ENCODE measurements at places on chromosomes 4 and X. TPM values are rescaled to one million over a fixed set of nuclear protein-coding genes. Genes with fewer than 3 reads are reported as not detected.

DNA sequence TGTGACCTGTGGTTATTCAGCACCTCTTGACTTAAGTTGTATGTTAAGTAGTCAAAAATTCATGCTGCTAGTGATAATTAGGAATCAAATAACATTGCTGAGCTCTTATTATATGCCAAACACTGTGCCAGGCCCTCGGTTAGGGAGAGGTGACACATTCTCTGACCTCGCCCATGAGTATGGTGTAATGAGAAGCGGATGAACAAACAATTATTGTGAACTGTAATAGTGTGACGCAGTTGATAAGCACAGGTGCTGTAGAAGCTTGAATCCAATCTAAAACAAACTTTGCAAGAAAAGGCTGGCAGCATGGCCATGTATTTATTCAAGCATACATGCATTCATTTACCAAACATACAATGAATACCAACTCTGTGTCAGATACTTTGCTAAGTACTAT is 303.5 kb upstream of the HS3ST1 start:
- DNase-seq, result no peak

- no peak for DNase-seq
Measured at GRCh38 chrX:63525491-63525890, 174.4 kb upstream of the SPIN4 start.

- no peak for DNase-seq
Measured at GRCh38 chr4:158666892-158667291, 4.8 kb downstream of the C4orf46 start.

The STEEP1 gene
- polyA plus RNA-seq, result 31.1 TPM

- no peak for DNase-seq
Measured at GRCh38 chr4:83221897-83222441, 62.6 kb downstream of the COQ2 start.

DNA sequence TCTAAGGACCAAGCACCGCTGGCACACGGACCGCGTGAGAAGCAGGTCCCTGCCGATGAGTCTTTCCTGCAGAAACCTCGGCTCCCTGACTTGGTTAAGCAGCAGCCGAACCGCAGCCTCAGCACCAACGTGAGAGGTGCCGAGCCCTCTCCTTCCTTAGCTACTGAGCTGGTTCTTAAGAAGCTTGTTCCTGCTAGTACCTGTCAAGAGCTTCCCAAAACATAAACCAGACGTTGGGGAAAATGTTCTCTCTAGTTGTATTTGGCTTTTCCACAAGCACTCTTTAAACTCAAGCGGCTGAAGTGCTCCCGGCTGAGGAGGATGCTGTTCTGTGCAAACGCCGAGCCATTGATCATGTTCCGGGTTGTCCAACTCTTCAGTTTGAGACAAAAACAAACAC is 29.3 kb upstream of the TLR3 start:
- no peak for DNase-seq

GRCh38 chr4:7608046-7608445 is 173.3 kb upstream of the PSAPL1 start:
- no peak for DNase-seq

DNA sequence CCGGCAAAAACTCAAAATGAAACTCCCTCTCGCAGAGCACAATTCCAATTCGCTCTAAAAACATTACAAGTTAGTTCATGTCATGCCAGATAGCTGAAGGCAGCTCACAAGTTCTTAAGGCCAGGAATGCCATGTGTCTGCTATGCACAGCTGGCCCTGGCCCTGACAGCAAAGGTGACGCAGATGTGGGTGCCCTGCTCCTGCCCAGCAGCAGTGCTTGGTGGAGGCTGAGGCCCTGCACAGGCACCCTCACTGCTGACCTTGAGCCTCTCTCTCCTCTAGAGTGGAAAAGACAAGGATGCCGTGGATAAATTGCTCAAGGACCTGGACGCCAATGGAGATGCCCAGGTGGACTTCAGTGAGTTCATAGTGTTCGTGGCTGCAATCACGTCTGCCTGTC is 2.9 kb downstream of the S100P start:
- no peak for DNase-seq

GRCh38 chrX:139642241-139642927 is 65.6 kb downstream of the MCF2 start:
- DNase-seq, result no peak

DNA sequence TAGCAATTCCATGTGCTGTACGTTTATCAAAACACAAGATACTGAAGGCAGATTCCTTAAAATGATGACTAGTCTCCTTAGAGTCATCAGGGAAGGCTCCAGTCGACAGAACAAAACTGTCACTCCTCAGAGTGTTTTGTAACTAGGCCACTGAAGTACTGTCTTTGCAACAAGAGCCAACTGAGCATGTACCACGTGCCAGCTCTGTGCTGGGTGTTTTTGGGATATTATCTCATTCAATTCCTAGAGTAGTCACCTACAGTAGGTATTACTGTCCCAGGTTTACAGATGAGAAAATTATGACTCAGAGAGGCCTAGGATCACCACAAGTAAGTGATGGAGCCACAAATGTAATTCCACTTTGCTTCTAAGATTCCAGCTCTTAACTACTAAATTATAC is 18.3 kb upstream of the NUP54 start:
- no peak for DNase-seq

The HTRA3 gene
- 17.1 TPM for polyA plus RNA-seq

GRCh38 chrX:150362599-150363481 is at the start of gene MAMLD1:
TSS of gene MAMLD1 (plus strand) at chrX:150363317. CDS start at chrX:150445517, 82,200 bp downstream.
- DNase-seq, result no peak

The ATP8A1 gene
- polyA plus RNA-seq, result 30.6 TPM

DNA sequence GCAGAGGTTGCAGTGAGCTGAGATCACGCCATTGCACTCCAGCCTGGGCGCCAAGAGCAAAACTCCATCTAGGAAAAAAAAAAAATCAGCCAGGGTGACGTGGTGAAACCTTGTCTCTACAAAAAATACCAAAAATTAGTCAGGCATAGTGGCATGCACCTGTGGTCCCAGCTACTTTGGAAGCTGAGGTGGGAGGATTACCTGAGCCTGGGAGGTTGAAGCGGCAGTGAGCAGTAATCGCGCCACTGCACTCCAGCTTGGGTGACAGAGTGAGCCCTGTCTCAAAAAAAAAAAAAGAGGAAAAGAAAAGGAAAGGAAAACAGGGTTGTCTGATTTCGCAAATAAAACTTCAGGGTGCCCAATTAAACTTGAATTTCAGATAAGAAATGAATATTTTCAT is 106.1 kb downstream of the RBM47 start:
- DNase-seq, result no peak

The ITIH6 gene
- 0.19 TPM for polyA plus RNA-seq

- DNase-seq, result no peak
Measured at GRCh38 chr4:7487998-7488671, 53.4 kb upstream of the PSAPL1 start.

The TEC gene
- 3.9 TPM for polyA plus RNA-seq

GRCh38 chrX:121496966-121497365 is 449.6 kb downstream of the GLUD2 start:
- no peak for DNase-seq

The FGF2 gene
- polyA plus RNA-seq, result 8.2 TPM

DNA sequence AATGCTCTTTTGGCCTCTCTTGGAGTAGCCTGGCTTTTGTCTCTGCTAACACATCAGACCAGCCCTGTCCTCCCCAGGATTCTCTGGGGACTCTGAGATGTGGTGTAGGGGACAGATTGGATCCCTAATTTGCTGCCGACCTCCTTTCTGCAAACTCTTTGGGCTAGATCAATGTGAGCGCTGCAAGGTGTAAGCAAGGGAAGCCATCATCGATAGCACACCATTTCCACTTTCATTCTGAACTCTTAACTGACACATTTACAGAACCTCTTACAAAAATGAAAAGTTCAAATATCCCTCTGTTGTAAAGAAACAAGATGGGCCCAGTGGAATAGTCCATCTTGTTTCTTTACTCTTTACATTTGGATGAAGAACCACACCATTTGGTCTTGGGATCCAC is 46.6 kb downstream of the PGRMC2 start:
- DNase-seq, result no peak

The PLXNA3 gene
- 50.1 TPM for polyA plus RNA-seq

- peak; percentile 35 for DNase-seq
Measured at GRCh38 chr4:5051278-5052203, at the start of gene STK32B. TSS of gene STK32B (plus strand) at chr4:5051480.

GRCh38 chrX:9628779-9629493 is 136.7 kb downstream of the GPR143 start:
- no peak for DNase-seq

The SPANXA1 gene
- polyA plus RNA-seq, result not detected

The SMIM14 gene
- polyA plus RNA-seq, result 68.2 TPM

GRCh38 chr4:53005808-53006207 is 143.7 kb downstream of the RASL11B start:
- DNase-seq, result no peak

DNA sequence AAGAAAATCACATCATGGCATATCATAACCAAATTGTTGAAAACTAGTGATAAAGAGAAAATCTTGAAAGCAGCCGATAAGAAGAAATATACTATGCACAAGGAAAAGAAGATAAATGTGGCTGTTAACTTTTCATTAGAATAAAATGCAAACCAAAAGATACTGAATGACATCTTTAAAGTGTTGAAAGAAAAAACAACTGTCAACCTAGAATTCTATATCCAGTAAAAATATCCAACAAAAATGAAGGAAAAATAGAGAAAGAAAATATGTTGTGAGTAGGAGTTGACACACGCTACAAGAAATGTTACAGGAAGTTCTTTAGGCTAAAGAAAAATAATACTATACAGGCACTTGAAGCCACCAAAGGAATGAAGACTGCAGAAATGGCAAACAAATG is 82.0 kb downstream of the FAM184B start:
- no peak for DNase-seq

- DNase-seq, result no peak
Measured at GRCh38 chr4:106677213-106677612, 308.6 kb upstream of the GIMD1 start.

The RASL11B gene
- polyA plus RNA-seq, result 49.6 TPM

The FGF13 gene
- 29.9 TPM for polyA plus RNA-seq

GRCh38 chrX:111151764-111152163 is 55.8 kb downstream of the PAK3 start:
- DNase-seq, result no peak

- no peak for DNase-seq
Measured at GRCh38 chr4:185358959-185359358, 36.8 kb downstream of the LRP2BP start.

GRCh38 chr4:17286752-17287460 is 225.0 kb downstream of the QDPR start:
- DNase-seq, result no peak

GRCh38 chrX:105837232-105837631 is 14.9 kb downstream of the NRK start:
- DNase-seq, result no peak

DNA sequence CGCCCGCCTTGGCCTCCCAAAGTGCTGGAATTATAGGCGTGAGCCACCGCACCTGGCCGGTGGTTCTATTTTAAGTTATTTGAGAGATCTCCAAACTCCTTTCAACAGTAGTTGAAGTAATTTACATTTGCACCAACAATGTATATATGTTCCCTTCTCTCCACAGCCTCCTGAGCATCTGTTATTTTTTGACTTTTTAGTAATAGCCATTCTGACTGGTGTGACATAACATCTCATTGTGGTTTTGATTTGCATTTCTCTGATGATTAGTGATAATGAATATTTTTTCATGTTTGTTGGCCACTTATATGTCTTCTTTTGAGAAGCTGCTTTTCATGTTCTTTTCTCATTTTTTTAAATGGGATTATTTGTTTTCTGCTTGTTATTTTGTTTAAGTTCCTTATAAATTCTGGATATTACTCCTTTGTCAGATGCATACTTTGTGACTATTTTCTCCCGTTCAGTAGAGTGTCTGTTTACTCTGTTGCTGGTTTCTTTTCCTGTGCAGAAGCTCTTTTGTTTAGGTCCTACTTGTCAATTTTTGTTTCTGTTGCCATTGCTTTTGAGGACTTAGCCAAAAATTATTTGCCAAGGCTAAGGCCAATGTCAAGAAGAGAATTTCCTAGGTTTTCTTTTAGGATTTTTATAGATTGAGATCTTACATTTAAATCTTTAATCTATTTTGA is 213.2 kb downstream of the ARHGAP24 start:
- no peak for DNase-seq

DNA sequence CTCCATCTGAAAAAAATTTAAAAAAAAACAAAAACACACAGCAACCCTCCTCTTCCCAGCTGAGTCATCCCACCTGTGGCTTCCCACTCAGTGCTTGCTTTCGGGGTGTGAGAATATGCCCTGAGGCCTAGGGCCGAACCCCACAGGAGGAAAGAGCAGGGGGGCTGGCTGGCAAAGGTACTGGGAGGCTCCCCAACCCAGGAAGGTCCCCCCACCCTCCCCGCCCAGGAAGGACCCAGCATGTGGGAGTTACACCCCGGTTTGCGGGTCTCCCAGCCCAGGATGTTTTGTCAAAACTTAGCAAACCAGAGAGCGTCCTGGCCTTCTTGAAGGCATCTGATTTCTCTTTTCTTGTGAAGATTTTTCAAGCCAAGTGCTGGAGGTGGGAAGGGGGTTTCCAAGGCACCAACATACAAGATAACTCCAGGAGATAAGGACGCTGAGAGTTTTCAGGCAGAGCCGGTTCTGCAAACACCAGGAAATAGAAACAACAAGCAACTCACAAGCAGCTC is 25.7 kb upstream of the CSF2RA start:
- DNase-seq, result no peak
